ENCODE measurements at places on chromosomes 6 and 20.
A peak's percentile ranks its signal among the peaks of the same experiment; 100 is the strongest.

DNA sequence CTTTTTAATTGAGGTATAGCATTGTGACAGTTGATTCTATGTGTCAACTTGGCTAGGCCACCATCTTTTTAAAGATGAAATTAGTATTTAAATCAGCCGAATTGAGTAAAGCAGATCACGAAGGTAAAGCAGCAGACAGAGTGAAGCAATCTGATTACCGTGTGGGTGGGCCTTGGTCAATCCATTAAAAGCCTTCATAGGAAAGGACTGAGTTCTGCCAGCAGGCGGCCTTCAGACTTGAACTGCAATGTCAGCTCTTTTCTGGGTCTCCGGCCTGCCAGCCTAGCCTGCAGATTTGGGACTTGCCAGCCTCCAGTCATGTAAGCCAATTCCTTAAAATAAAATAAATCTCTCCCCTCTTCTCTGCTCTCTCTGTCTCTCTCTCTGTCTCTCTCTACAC, 22.4 kb upstream of the TGM2 start:
- DNase-seq = no peak

- no peak for DNase-seq
Observed at GRCh38 chr6:15293674-15294073, 47.8 kb downstream of the JARID2 start.

DNA sequence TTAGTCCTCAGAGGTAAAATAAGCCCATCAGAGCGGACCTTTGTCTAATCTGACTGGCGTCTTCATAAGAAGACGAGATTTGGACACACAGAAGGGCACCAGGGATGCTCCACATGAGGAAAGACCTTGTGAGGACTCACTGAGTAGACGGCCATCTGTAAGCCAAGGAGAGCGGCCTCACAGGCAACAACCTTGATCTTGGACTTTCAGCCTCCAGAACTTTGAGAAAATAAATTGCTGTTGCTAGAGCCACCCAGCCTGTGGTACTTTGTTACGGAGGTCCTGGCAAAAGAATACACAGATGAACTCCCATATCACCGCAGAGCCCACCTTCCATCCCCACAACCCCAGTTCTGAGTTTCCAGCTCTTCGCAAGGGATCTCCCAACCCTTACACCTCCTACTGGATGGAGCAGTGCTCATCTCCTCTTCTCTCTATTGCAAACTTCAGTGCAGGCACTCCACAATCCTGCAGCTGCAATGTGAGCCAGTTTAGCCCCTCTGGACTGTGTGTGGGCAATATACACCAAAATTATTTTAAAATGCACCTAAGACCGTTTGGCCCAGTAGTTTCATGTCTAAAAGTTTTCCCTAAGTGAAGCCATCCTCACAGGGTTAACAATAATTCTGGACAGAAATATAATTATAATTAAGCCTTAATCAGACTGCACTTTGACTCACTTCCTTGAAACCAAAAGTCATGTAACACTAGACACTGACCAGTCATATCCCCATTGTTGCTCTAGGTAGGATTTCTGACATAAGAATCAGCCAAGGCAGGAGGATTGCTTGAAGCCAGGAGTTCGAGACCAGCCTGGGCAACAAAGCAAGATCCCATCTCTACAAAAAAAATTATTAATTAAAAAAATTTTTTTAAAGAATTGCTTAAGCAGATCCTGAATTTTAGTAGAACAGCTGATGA, 8.8 kb upstream of the TRIM31 start:
- DNase-seq = no peak

DNA sequence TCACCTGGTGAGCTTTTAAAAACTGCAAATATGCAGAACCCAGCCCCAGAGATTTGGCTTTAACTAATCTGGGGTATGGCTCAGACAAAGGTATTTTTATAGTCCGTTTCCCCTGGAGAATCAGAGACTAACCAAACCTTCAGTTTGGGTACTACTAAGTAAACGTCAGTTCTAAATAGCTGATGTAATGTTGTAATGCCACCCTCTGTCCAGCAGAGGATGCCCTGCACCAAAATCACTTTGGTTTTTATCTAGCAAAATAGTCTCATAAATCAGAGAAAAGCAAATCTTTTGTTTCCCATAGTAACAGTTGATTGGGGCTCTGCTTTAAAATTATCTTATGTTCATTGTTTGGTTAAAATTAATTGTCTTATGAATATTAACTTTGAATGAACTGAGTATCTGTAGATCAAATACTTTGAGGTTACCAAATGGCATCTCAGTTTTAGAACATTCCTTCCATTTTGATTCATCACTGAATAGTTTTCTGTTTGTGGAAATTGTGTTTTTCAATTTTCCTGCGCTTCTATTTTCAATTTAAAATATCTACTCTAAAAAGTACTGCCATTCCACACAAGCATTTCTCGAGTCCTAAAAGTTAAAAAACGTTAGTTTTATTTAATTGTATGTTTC, 278.3 kb upstream of the PLCB4 start:
- no peak for DNase-seq

DNA sequence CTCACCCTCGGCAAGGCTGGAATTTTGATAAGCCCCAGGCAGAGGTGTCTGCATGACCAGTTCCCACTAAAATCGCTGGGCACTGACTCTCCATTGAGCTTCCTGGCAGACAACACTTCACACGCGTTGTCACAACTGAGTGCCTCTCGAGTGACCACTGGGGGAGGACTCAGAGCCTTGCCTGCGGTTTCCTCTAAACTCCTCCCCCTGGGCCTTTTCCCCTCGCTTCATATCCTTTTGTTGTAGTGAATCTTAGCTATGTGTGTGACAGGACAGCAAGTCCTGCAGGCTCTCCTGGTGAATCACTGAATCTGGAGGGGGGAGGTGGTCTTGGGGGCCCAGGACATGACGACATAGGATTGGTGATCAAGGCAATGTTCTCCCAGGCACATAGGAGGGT, 670.8 kb downstream of the PRKN start:
- no peak for DNase-seq

- DNase-seq = no peak
Observed at GRCh38 chr6:52829046-52829817, 11.4 kb downstream of the GSTA5 start.

DNA sequence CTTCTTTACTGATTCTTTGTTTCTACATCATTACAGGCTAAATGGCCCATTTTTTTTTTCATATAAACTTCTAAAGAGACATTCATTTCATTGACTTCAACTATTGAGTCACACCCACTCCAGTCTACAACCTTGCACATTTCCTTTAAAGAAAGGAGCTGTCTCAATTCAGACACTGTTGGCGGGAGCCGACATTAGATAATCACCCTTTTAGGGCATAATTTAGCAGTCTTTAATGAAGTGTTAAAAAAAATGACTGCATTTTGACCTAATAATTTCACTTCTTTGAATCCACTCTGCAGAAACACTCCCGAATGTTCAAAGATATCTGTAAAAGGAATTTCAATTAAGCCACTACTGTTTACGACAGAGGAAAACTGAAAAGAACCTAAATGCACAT, 1.5 kb downstream of the EPM2A start:
- DNase-seq = no peak

- DNase-seq = no peak
Observed at GRCh38 chr6:53103993-53104675, 38.9 kb downstream of the FBXO9 start.

- DNase-seq = no peak
Observed at GRCh38 chr20:52864916-52865605, 107.1 kb upstream of the TSHZ2 start.

- no peak for DNase-seq
Observed at GRCh38 chr6:46419576-46420002, 71.7 kb downstream of the RCAN2 start.

DNA sequence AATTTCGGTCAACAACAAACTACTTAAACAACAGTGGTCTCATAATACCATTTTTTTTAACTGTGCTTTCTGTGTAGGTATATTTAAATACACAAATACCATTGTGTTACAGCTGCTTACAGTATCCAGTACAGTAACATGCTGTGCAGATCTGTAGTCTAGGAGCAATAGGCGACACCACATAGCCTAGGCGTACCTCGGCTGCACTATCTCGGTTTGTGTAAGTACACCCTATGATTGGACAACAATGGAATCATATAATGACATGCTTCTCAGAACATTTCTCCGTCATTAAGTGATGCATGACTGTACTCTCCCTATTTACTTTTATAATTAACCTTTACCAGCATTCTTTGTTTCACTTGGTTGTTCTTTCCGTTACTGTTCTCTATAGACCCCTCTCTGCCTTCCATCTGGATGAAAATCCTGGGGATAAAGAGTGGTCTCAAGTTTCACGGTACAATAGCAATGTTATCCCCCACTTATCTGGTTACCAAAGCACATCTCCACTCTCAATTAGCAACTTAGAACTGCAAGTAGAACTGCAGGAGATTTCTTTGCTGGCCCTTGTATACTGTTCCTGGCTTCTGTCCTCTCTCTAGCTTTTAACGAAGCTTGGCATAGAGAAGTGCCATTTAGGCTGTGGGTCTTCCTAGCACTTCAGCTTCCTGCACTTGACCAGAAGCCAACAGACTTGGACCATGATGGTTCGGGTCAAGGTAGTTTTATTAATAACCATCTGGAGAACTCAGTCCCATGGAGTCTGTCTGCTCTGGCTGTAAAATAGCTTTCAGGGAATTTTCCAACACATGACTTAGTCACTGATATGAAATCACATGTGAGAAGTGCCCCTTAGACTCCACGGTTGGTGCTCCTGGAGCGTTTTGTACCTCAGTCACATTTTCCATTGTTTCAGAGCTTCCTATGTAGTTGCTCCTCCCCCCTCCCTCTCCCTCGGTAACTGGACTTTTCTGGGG, 80.4 kb upstream of the POPDC3 start:
- DNase-seq = no peak

GRCh38 chr6:37359039-37359438, 5.3 kb downstream of the RNF8 start:
- no peak for DNase-seq

DNA sequence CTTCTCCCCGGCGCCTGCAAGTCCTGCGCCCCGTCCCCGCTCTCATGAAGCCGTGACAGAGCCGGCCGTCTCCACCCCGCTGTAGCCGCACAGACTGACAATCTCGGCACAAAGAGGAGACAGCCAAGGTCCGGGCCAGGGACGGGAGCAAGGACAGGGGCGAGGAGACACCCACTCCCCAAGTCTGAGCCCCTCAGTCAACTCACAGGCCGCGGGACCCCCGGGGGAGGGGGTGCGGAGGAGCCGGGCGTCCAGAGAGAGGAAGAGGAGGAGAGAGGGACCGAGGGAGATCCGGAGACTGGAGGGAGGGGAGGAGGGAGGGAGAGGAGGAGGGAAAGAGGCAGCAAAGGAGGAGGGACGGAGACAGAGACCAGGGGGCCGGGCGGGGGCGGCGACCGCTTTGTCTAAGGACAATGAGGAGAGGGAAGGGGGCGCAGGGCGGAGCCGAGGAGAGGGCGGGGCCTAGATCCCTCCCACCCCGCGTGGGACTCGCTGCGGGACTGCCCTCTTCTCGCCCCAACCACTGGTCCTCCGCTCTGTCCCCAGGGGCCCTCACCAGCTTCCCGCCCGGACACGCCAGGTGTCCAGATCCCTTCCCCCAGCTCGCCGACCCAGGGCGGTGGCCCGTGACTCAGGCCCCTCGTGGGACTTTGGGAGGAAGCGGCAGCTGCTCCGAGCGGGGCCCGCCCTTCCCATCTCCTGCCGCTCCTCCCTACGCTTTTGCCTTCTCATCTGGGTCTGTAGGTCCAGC, 638 bp upstream of the PPP1R18 start:
- DNase-seq = peak; percentile 2

DNA sequence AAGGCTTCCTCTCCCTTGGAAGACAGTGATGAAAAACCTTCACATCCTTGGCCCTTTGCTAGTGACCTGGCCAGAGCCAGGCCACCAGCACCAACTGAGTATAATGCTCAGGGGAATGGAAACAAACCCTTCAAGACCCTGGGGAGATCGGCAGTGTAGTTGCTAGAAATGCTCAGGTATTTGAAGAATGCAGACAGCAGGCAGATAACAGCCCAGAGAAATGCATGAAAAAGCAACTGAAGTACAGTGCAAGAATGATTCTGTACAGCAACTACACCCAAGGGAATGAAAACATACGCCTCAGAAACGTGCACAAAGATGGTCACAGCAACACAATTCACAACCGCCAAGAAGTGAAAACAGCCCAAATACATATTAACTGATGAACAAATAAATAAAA, 41.1 kb downstream of the PPP1R3G start:
- DNase-seq = no peak

DNA sequence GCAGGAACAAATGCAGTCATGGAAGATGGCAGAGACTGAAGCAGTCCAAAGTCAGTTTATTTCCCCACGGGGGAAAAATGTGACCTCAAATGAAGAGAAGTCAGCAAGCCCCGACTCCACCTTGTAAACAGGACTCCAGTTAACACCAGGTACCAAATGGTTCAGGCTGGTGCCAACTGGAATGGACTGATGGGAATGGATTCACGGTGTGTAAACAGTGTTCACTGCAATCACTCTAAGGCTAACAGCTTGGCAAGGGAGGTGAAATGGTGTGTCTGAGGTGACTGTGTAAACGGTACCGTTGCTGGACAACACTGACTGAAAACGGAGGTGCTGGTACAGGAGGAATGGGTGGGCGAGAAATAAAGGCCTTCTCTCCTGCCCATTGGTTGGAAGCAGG, 12.0 kb downstream of the PLAGL2 start:
- DNase-seq = no peak

- no peak for DNase-seq
Observed at GRCh38 chr6:161637658-161638057, 363.8 kb upstream of the AGPAT4 start.

GRCh38 chr20:22623211-22623610, 38.8 kb upstream of the FOXA2 start:
- DNase-seq = no peak

GRCh38 chr20:22217712-22218352, 366.5 kb downstream of the FOXA2 start:
- DNase-seq = no peak

- no peak for DNase-seq
Observed at GRCh38 chr20:3158968-3159431, 665 bp downstream of the FASTKD5 start.

GRCh38 chr6:641225-641985, 15.5 kb downstream of the HUS1B start:
- no peak for DNase-seq

GRCh38 chr6:109894181-109894580, 83.9 kb upstream of the GPR6 start:
- no peak for DNase-seq

GRCh38 chr6:39166189-39166911, 51.4 kb upstream of the SAYSD1 start:
- DNase-seq = peak; percentile 13

- no peak for DNase-seq
Observed at GRCh38 chr20:51447097-51447764, 95.3 kb downstream of the NFATC2 start.

DNA sequence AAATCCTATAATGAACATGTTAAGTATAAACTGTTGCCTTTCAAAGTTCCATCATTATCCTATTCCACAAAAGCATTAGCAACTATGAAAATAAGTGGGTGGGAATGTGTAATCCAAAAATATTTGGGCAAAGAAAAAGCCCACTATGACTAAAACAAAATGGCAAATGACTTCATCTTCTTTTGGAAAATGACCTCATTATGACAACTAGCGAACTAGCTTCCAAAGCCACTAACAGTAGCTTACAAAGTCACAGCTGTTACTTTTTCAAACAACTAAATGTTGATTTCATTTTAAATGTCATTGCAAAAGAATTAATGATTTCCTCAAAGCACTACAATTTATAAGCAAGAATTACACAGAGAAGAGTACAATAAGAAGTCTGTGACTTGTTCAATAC, 49.8 kb upstream of the RUNX2 start:
- no peak for DNase-seq

- DNase-seq = no peak
Observed at GRCh38 chr6:85063611-85064010, 299.2 kb upstream of the TBX18 start.

GRCh38 chr20:8914421-8914820, 154.5 kb upstream of the PLCB4 start:
- DNase-seq = no peak

GRCh38 chr20:58774214-58774613, 76.5 kb downstream of the GNAS-AS1 start:
- DNase-seq = no peak
